CD4-positive, alpha-beta T cell treated with Interleukin-6 at 100 ng/mL for 8 hours (primary cell): ENCODE measurements at places on chromosomes 16 and 17.

- no peak for DNase-seq
These were observed 111.8 kb upstream of the CRHR1 start for GRCh38 chr17:45672301-45672700.

- DNase-seq, result no peak
These were observed 17.6 kb downstream of the SLC13A5 start for GRCh38 chr17:6695565-6695964.

DNA sequence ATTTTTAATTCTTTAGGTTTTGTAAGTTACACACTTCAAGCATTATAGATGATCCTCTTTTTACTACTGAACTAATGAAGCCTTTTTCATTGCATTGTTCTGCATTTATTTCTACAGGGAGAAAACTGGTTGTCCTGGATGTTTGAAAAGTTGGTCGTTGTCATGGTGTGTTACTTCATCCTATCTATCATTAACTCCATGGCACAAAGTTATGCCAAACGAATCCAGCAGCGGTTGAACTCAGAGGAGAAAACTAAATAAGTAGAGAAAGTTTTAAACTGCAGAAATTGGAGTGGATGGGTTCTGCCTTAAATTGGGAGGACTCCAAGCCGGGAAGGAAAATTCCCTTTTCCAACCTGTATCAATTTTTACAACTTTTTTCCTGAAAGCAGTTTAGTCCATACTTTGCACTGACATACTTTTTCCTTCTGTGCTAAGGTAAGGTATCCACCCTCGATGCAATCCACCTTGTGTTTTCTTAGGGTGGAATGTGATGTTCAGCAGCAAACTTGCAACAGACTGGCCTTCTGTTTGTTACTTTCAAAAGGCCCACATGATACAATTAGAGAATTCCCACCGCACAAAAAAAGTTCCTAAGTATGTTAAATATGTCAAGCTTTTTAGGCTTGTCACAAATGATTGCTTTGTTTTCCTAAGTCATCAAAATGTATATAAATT, 53.0 kb downstream of the TUBD1 start:
- DNase-seq, result peak; percentile 16

DNA sequence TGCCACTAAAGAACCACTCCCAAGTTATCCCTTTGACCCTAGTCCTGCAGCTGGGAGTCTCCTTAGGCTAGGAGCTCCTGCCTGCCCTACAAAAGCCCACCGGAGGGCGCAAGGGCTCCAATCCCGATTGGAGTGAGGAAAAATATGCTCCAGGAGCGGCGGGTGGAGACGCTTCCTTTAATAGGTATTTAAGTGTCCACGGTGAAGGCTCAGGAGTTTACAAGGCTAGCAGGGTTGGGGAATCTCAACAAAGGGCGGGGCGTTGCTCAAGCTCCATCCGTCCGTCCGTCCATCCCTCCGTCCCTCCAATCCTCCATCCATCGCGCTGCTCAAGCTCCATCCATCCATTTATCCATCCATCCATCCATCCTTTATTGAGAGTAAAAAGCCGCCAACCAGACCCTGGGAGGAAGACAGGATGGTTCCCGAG, 556 bp upstream of the SPNS1 start:
- DNase-seq, result peak; percentile 14

DNA sequence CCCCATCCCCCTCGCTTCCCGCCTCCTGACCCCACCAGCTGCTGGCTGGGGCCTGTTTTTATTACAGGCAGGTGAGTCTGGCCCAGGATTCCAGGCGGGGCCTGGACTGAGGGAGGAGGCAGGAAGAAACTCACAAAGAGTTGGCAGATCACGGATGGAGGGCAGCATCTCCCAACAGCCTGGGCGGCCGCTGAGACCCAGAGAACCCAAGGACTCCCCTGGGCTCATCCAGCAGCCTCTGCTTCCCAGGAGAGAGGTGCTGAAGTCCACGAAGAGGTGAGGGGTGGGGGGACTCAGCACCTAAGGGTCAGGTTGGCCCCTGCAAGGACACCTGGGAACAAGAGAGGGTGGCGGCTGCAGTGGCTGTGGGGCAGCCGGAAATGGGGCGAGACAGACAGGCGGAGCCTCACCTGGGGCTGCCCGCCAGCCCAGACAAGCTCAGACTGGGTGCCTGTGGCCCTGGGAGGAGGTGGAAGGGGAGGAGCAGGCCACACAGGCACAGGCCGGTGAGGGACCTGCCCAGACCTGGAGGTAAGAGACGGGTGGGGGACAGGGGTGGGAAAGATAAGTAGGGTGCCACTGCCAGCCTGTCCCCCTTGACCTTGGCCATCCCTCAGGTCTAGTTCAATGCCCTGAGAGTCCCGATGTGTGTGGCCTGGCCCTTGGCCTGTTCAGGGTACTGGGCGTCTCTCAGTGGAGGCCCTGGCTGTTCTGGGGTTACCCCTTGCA, 8.7 kb upstream of the ADGRG1 start:
- DNase-seq, result no peak

DNA sequence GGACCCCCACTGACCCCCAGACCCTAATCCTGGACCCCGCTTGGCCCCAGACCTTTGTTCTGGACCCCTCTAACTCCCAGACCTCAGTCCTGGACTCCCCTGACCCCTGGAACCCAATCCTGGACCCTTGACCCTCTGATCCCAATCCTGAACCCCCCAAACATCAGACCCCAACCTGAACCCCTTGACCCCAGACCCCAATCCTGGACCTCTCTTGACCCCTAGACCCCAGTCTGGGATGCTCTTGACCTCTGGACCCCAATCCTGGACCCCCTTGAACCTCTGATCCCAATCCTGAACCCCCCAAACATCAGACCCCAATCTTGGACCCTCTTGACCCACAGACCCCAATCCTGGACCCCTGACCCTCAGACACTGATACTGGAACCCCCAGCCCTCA, 13.5 kb upstream of the P2RX1 start:
- DNase-seq, result no peak
